ENCODE measurements at places on chromosomes 3 and 15.

GRCh38 chr15:67660874-67661606 is 118.5 kb downstream of the MAP2K5 start:
- no peak for DNase-seq

GRCh38 chr15:47813748-47814384 is 96.6 kb downstream of the SEMA6D start:
- DNase-seq: no peak

DNA sequence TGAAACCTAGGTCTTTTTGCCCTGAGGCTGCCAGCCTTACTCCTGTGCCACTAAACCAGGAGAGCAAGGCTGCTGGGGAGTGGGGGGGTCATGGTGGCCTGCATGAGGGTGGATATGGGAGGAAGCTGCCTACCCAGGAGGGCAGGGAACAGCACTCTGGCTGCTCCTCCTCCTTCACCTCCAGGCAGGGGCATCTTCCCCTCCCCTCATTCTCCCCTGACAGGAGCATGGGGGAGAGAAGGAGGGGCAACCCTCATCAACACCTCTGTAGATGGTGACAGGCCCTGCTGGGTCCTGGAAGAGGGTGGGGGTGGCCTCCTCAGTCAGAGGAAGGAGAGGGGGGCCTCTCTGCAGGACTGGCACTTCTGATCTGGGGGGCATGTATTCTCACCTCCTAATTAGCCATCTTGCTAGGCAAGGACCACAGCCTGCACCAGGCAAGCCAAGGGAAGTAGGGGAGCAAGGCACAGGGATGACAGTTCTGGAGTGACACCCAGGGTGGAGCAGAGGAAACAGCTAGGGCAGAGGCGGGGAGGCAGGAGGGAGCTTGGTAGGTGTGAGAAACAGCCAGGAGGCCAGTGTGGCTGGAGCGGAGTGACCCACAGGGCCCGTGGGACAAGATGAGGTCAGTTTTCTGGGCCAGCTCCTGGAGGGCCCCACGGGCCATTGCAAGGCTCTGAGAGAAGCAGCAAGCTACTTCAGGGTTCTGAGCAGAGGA is 4.9 kb downstream of the CCDC33 start:
- DNase-seq: no peak

DNA sequence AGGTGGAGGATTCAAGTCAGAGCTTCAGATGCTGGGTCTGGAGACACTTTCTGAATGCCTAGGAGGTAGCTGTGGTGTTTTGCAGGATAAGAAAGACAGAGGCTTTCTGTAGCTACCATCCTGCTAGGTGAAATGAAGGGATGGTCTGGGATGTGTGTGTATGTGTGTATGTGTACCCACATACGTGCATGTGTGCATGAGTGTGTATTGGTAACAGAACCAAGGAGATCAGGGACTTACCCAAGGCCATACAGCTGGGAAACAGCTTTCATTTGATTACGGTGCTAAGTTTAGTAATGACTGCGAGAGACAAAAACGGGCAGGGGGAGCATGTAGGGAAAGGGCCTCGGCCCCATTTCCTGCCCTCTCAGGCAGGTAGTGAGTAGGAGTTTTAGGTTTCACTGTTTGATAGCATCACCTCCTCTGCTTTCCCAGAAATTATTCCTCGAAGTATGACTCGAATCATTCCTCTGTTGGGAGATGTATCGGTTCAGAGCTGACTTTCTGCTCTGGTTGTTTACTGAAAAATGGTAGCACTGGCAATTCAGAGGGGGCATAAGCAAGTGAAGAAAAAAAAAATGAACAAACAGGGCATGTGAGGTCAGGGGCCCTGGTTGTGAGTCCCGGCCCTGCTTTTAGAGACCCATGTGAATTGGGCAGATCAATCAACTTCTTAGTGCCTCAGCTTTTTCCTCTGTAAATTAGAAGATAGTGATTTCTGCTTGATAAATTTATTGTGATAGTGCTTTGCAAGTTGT is 130.7 kb downstream of the LPP start:
- no peak for DNase-seq

GRCh38 chr3:157111518-157111917 is 48.4 kb downstream of the CCNL1 start:
- DNase-seq: no peak

- DNase-seq: peak; percentile 35
These were observed 89.0 kb upstream of the FNDC3B start for GRCh38 chr3:171950373-171950772.

- DNase-seq: no peak
These were observed 307.2 kb downstream of the FEZF2 start for GRCh38 chr3:62065985-62066693.

- no peak for DNase-seq
These were observed 17.1 kb downstream of the LMOD3 start for GRCh38 chr3:69105320-69105719.

GRCh38 chr3:193686665-193687483 is 93.9 kb downstream of the OPA1 start:
- no peak for DNase-seq

GRCh38 chr3:125072301-125072700 is 16.5 kb upstream of the HEG1 start:
- DNase-seq: no peak

DNA sequence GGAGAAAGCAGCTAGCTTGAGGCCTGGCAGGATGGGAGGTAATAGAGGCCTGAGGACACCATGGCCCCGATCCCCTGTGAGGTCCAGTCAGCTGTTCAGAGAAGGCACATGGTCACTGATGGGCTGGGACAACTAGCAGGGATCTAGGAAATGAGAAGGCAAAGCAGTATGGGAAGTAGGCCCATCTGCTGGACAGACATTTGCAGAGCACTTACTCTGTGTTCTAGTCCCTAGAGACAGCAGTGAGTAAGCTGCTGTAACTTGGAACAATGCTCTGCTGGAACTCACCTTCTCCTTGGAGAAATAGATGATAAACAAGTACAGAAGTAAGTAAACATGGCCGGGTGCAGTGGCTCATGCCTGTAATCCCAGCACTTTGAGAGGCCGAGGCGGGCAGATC is 7.1 kb downstream of the ECE2 start:
- no peak for DNase-seq

DNA sequence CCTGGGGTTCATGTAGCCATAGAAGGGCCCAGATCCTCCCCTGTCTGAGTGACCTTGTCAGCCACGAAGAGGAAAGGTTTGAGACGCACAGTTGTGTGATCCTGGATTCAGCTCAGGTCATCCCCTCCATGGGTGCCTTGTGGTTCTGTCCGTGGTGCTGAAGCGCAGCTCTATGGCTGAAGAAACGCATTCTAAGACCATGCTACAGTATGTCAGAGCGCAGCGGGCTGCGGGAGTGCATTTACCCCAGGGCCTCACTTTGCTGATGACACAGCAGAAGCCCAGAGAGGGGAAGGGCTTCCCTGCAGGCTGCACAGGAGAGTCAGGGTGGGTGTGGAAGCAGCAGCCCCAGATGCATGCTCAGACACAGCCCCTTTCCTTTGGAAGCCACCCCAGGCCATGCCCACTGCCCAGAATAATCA is 68.8 kb upstream of the IQSEC1 start:
- no peak for DNase-seq

- DNase-seq: no peak
These were observed 113.7 kb upstream of the RPL32 start for GRCh38 chr3:12954891-12955650.

DNA sequence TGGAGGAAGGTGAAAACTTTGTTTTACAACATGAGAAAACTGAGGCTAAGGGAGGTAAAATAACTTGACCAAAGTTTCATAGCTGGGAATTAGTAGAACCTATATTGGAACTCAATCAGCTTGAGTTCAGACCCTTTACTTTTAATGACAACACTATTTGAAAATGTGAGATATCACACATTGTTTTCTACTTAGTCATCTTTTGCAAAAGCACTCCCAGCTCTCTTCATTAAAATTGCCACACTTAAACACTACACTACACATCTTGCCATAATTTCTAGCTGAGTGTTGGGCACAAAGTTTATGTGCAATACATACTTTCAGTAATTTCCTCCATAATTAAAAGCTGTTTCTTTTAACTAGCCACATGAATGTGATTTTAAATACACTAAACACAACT is 230.4 kb upstream of the DCBLD2 start:
- DNase-seq: no peak

- no peak for DNase-seq
These were observed 94.3 kb downstream of the SQOR start for GRCh38 chr15:45729141-45729540.

- no peak for DNase-seq
These were observed 442.4 kb downstream of the MCTP2 start for GRCh38 chr15:94673801-94674200.

- no peak for DNase-seq
These were observed 64.4 kb upstream of the FLNB start for GRCh38 chr3:57943525-57944495.

DNA sequence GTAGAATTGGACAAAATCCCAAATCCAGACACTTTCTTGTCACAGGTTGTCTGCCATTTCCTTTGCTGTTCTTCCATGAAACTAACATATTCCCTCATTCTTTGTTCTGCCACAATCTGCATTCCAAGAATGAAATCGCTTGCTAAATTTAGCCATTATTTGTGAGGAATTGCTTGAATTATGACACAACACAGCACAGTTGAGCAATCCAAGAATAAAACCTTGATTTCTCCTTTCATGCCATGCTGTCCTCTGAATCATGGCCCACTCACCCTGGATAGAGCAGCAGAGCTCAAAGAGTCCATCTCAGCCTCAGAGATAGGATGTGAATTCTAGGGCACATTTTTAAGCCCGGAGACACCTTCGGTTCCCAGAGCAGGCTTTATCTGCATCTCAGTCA is 35.2 kb upstream of the GREM1 start:
- DNase-seq: no peak

- peak; percentile 35 for DNase-seq
These were observed 691 bp upstream of the HDGFL3 start for GRCh38 chr15:83208367-83208661.

- DNase-seq: no peak
These were observed 240.9 kb downstream of the TUSC7 start for GRCh38 chr3:116950301-116951055.

- peak; percentile 80 for DNase-seq
These were observed 752 bp downstream of the C15orf39 start for GRCh38 chr15:75202251-75203016.

DNA sequence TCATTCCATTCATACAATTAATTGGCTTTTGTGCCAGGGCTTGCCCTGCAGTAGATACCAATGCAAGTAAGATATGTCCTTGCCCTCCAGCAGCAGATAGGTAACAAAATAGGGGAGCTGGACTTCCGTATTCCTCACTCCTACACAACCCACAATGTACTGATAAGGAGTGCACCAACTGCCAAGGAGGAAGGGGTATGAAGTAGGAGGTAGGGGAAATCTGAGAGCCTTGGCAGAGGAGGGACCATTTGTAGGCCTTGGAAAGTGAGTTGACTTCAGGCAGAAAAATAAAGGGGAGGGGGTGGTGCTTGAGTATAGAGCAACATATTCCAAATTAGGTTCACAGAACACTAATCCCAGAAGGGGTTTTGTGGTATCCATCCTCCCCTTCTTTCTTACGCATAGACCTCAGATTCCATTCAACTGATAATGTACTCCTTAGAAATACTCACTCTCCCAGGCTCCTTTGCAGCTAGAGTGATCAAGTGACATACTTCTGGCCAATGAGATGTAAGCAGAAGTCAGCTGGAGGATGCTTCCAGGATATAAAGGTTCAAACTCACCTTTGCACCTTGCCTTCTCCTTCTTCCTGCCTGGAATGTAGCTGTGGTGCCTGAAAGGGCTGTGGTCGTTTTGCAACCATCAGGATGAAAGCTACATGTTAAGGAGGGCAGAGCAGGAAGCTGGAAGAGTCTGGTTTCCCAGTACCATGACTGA is 127.1 kb upstream of the SMAD3 start:
- DNase-seq: no peak

GRCh38 chr3:5657106-5657505 is 469.6 kb downstream of the EDEM1 start:
- no peak for DNase-seq

GRCh38 chr3:15356176-15356575 is 23.8 kb upstream of the SH3BP5 start:
- DNase-seq: no peak

DNA sequence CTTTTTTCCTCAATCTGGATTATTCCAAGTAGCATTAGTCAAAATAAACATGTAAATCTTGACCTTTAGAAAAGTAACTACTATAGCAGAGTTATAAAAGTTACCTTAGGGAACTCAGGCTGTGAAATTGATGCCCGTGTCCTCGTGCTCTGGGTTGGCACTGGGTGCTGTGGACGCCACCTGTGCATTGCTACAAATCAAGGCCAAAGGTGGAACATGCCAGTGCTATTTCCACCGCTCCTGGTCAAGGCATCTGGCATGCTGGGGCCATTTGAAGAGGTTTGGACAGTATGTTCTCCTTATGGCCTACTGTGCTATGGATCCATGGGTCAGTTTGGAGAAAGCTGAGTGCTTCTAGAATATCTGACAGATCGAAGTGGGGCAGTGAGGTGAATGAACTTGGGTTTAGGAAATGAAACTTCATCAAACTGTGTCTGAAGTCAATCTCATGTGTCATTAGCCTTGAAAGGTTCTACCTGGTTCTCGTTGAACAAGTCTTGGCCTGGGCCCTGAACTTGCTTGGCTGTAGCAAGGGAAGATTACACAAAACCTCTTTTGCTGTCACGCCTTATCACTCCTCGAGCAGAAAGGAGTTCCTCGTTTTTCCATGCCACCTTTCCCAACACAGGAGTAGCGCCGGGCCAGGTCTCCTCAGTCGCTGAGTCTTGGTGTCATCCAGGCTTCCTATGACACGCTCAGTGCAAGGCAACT is 397.6 kb upstream of the RGMA start:
- no peak for DNase-seq

- no peak for DNase-seq
These were observed 36.2 kb downstream of the HDC start for GRCh38 chr15:50229336-50229735.

DNA sequence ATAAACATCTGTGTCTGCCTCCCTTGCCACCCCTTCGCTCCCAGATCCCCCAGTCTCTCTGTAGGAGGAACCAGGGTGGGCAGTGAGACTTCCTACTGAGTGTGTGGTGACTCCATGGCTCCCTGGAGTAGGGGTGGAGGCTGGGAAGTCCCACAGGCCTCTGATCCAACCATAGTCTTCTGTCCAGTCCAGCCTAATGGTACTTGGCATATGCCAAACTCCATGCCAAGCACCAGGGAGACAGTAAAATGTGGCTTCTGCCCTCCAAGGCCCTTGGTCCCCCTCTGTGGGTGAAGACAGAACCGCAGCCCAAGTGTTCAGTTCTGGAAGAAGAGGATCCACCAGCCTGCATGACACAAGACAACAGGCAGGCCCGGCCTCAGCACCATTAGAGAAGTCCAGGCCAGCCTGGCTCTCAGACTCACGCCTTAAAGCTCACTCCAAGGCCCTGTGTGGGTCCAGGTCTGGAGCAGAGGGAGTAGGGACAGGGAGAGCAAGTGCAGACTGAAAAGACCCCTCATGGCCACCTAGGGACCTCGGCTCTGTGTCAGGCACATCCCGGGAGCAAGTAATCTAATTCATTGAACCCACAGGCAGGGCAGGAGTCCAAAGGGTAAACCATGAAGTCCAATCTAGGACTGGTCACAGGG is 112.7 kb downstream of the ETFA start:
- no peak for DNase-seq

- DNase-seq: peak; percentile 30
These were observed 48.0 kb upstream of the SCAANT1 start for GRCh38 chr3:63960048-63960711.

- DNase-seq: no peak
These were observed 6.5 kb downstream of the FES start for GRCh38 chr15:90890839-90891238.

GRCh38 chr3:195896361-195897080 is 11.8 kb downstream of the TNK2 start:
- peak; percentile 79 for DNase-seq

- DNase-seq: no peak
These were observed 24.1 kb downstream of the PRR20G start for GRCh38 chr3:127263586-127264231.

GRCh38 chr3:2771193-2771592 is 339.0 kb downstream of the IL5RA start:
- DNase-seq: no peak
